ENCODE measurements at places on chromosomes 3 and 15.
A peak's percentile ranks its signal among the peaks of the same experiment; 100 is the strongest.

GRCh38 chr15:49424954-49425353 lies 1.9 kb downstream of the FGF7 start:
- no peak for DNase-seq
- no peaks in the 10 kb centered on the region for H3K36me3 ChIP-seq
- H3K27me3 ChIP-seq, result no peaks in the 10 kb centered on the region
- no peaks in the 10 kb centered on the region for H3K4me1 ChIP-seq
- no peak overlapping the region for H3K27ac ChIP-seq
- H3K4me3 ChIP-seq, result no peak overlapping the region

DNA sequence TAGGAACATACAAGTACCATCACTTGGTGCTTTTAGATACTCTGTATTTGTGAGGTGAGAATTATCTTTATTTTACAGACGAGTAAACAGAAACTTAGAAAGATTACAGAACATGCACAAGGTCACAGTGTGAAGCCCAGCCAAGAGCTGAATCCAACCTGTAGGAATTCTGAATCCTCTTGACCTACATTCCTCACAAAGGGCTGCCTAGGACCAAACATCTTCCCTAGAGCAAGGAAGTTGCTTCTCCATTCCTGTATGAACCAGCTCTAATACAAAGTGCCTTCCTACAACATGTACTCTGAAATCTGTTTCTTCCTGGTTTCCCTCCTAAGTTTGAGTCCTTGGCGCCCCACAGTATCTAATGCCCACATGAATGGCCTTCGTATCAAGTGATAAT lies 2.9 kb downstream of the HDGFL3 start:
- no peaks in the 10 kb centered on the region for H3K27me3 ChIP-seq
- no peak overlapping the region for H3K4me3 ChIP-seq
- no peaks in the 10 kb centered on the region for H3K36me3 ChIP-seq
- peaks cover 22% of the 10 kb centered on the region for H3K4me1 ChIP-seq

- peaks cover 2% of the 10 kb centered on the region for H3K36me3 ChIP-seq
- no peak overlapping the region for H3K4me3 ChIP-seq
- H3K4me1 ChIP-seq, result no peaks in the 10 kb centered on the region
- DNase-seq, result no peak
These were observed 36.8 kb downstream of the FNDC3B start for GRCh38 chr3:172076212-172076611.

- no peaks in the 10 kb centered on the region for H3K27me3 ChIP-seq
- no peaks in the 10 kb centered on the region for H3K36me3 ChIP-seq
- no peak overlapping the region for H3K4me3 ChIP-seq
These were observed 9.1 kb upstream of the RPL35A start for GRCh38 chr3:197940745-197941384.

DNA sequence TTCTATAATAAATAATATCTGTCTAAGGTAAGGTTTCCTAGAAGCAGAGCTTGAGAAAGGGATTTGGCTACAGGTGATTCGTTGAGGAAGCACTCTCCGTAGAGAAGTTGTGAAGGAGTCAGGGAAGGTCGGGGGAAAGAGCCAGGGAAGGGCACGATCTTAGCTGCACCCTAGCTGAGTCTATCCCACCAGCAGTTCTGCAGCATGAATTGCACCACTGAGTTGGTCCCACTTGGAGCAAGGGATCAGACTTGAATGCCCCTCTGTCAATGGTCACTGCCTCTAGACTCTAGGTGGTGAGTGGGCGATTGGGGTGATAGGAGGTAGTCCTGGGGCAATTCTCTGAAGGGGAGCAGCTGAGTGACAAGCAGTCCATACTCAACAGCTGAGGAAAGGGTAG lies 13.5 kb downstream of the TMC3 start:
- no peaks in the 10 kb centered on the region for H3K4me1 ChIP-seq
- H3K4me3 ChIP-seq, result no peak overlapping the region
- peaks cover 8% of the 10 kb centered on the region for H3K27me3 ChIP-seq
- no peak for DNase-seq

DNA sequence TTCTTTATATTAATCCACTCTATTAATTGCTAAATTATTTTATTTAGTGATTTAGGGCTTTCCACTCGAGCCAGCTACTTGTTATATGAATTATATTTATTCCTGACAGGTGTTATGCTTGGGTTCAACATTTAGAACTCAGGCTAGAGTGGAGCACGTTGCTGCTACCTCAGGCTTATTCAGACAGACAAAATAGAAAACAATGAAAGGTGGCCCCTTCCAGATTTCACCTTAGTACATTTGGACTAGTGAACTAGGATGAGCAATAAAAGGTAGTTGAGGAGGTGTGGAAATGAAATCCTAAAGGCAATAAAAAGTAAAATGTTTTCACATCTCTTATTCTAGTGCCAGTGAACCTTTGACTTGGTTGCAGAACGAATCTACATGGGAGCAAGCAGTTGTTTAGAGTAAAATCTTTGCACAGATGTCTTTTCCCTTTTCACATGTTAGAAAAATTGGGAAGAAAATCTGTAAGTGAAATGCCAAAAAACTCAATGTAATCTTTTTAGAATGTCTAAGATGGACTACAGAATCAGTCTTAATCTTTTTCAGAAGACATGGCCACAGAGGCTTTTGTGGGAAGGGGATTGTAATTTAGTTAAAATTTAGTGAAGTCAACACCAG lies 63.8 kb downstream of the AKAP13 start:
- no peak for DNase-seq
- H3K27me3 ChIP-seq, result no peaks in the 10 kb centered on the region
- H3K36me3 ChIP-seq, result no peaks in the 10 kb centered on the region
- H3K4me1 ChIP-seq, result peaks cover 34% of the 10 kb centered on the region

DNA sequence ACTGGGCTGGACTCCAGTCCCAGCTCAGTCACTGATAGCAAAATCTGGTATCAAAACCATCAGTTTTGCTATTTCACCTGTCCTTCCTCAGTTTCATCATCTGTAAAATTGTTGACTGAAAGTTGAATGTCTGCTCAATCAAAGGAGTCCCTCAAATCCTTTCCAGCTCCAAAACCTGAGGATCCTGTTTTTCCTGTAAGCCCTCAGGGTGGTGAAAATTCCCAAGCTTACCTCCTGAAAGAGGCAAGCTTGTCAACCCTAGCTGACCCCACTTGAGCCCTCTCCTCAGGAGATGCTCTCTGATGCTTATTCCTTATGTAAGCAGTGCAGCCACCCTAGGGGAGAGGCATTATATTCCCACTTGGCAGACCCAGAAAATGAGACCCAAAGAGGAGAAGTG lies 82.6 kb downstream of the HMG20A start:
- H3K4me3 ChIP-seq, result no peak overlapping the region
- H3K4me1 ChIP-seq, result peaks cover 39% of the 10 kb centered on the region
- H3K27ac ChIP-seq, result no peak overlapping the region
- no peak for DNase-seq

GRCh38 chr3:27666272-27666671 lies 55.9 kb downstream of the EOMES start:
- H3K27ac ChIP-seq, result no peak overlapping the region
- H3K36me3 ChIP-seq, result no peaks in the 10 kb centered on the region
- no peak overlapping the region for H3K4me3 ChIP-seq
- H3K4me1 ChIP-seq, result no peaks in the 10 kb centered on the region

- no peaks in the 10 kb centered on the region for H3K36me3 ChIP-seq
- no peak overlapping the region for H3K4me3 ChIP-seq
- peaks cover 10% of the 10 kb centered on the region for H3K4me1 ChIP-seq
- no peaks in the 10 kb centered on the region for H3K27me3 ChIP-seq
- no peak for DNase-seq
These were observed 195.6 kb downstream of the TCF12 start for GRCh38 chr15:57114070-57114469.

GRCh38 chr3:83968356-83968755 lies 990.4 kb upstream of the CADM2 start:
- no peaks in the 10 kb centered on the region for H3K4me1 ChIP-seq
- no peak overlapping the region for H3K4me3 ChIP-seq
- no peak overlapping the region for H3K27ac ChIP-seq
- no peaks in the 10 kb centered on the region for H3K27me3 ChIP-seq
- H3K36me3 ChIP-seq, result no peaks in the 10 kb centered on the region
- DNase-seq, result no peak

GRCh38 chr3:16433701-16434151 lies 79.8 kb downstream of the RFTN1 start:
- H3K27me3 ChIP-seq, result no peaks in the 10 kb centered on the region
- no peaks in the 10 kb centered on the region for H3K4me1 ChIP-seq
- no peaks in the 10 kb centered on the region for H3K36me3 ChIP-seq
- no peak overlapping the region for H3K27ac ChIP-seq
- DNase-seq, result no peak
- H3K4me3 ChIP-seq, result no peak overlapping the region

- DNase-seq, result no peak
- H3K27ac ChIP-seq, result no peak overlapping the region
- H3K36me3 ChIP-seq, result no peaks in the 10 kb centered on the region
- H3K27me3 ChIP-seq, result no peaks in the 10 kb centered on the region
These were observed 138.5 kb upstream of the ABI3BP start for GRCh38 chr3:101131767-101132166.

DNA sequence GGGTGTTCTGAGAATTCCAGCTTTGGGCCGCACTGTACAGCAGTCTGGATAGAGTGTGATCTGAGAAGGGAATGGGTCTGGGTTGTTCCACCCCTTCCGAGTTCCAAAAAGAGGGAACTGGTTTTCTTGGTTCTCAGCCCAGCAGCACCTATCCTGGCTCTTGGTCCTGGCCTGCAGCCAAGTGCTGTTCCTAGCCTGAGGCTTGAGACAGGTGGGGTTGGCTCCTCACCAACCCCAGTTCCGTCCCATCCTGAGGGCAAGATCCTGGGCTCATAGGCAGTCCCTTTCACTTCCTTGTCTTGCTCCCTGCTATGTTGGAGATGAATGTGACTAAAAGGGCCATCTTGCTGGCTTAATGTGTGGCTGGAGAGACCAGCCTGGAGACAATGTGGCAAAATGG lies 15.2 kb downstream of the IVD start:
- peaks cover 17% of the 10 kb centered on the region for H3K4me1 ChIP-seq
- no peak overlapping the region for H3K27ac ChIP-seq
- H3K4me3 ChIP-seq, result no peak overlapping the region
- peaks cover 3% of the 10 kb centered on the region for H3K36me3 ChIP-seq

DNA sequence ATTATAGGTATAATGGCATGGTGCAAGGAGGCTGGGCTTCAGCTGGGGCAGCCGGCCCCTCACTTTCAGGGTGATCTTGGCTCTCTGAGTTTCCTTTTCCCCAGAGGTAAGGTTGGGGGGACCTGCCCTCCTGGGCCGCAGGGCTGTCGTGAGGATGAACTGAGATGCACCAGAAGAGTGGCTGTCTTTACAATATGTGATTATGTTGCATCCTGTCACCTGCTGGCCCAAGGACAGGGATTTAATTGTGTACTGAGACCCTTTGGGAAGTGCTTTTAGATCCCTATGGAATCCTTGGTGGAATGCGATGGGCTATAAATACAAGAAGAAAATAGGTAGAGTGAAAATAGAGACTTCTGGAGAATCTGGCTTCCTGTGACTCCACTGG lies 22.1 kb downstream of the ANAPC13 start:
- peaks cover 6% of the 10 kb centered on the region for H3K4me1 ChIP-seq
- no peaks in the 10 kb centered on the region for H3K27me3 ChIP-seq
- no peaks in the 10 kb centered on the region for H3K36me3 ChIP-seq
- no peak overlapping the region for H3K4me3 ChIP-seq

- no peaks in the 10 kb centered on the region for H3K27me3 ChIP-seq
- H3K27ac ChIP-seq, result no peak overlapping the region
These were observed 756.7 kb downstream of the NR2F2 start for GRCh38 chr15:97087006-97087741.

DNA sequence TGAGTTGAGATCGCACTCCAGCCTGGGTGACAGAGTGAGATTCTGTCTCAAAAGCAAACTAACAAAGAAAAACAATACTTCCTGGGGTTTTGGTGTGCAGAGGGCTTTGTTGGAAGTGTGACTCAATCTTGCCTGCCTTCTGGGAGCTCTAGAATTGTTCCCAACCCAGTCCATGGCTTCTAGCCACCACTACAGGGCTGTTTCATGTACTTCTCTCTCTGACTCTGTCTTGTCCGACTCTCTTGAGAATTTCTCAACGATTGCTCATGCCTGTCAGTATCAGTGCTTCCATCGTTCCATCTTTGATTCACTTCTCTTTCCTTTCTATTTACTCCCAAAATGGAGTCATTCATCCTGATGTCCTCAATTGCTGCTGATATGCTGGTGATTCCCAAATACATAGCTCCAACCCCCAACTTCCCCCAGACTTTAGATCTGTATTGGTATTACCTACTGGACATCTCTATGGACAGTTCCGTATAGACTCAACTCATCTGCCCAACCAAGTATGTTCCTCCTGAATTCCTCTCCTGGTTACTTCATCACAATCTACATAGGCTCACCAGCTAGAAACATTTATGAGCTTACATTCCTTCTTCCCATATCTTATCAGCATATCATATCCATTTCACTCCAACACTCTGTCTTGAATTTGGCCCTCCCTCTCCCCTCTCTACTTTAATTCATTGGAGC lies 1.8 kb upstream of the AP2M1 start:
- peaks cover 34% of the 10 kb centered on the region for H3K36me3 ChIP-seq
- peaks cover 37% of the 10 kb centered on the region for H3K4me1 ChIP-seq
- no peak for DNase-seq
- no peak overlapping the region for H3K27ac ChIP-seq

- no peak overlapping the region for H3K27ac ChIP-seq
- no peak for DNase-seq
- H3K27me3 ChIP-seq, result no peaks in the 10 kb centered on the region
- no peaks in the 10 kb centered on the region for H3K4me1 ChIP-seq
- no peaks in the 10 kb centered on the region for H3K36me3 ChIP-seq
- no peak overlapping the region for H3K4me3 ChIP-seq
These were observed 12.9 kb downstream of the GABRB3 start for GRCh38 chr15:26759986-26760385.

GRCh38 chr3:170911051-170911450 lies 2.6 kb upstream of the EIF5A2 start:
- H3K4me1 ChIP-seq, result peaks cover 15% of the 10 kb centered on the region
- no peak overlapping the region for H3K4me3 ChIP-seq
- H3K27me3 ChIP-seq, result no peaks in the 10 kb centered on the region
- no peak overlapping the region for H3K27ac ChIP-seq
- no peaks in the 10 kb centered on the region for H3K36me3 ChIP-seq
- DNase-seq, result no peak

DNA sequence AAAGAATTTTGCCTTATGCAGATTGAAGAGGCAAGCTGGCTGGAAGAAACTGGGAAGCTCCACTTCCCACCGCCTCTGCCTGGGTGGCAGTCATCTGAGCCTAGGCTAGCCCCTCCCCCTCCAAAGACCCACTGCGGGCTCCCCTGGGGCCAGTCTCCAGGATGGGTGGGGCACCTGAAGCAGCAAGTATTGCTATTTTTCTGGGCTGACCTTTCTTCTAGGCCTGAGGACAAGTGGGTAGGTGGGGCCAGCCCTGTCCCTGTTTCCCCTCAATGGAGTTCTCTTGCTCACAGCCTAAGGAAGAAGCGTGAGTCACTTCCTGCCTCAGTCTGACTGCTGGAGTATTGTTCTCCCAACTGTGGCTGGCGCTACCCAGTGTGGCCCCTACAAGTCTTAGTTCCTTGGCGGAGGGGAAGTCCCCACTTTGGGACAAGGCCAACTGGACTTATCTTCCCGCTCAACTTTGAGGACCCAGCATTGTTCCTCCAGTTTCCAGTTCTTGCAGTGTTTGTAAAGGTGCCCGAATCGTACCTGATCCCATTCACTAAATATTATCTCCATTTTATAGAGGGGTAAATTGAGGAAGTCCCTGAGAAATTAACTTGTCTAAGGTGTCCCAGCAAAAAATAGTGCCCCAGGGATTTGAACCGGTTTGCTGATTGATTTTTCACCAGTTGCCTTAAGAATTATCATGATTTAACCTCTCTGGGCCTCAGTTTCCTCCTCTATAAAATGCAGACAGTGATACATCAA lies 1.4 kb downstream of the FURIN start:
- no peaks in the 10 kb centered on the region for H3K27me3 ChIP-seq
- H3K4me1 ChIP-seq, result peaks cover 49% of the 10 kb centered on the region
- no peaks in the 10 kb centered on the region for H3K36me3 ChIP-seq
- peak overlapping the region; percentile 92 for H3K27ac ChIP-seq
- DNase-seq, result peak; percentile 92

GRCh38 chr15:99430881-99431401 lies 134.8 kb upstream of the MEF2A start:
- H3K4me3 ChIP-seq, result no peak overlapping the region
- DNase-seq, result no peak
- no peak overlapping the region for H3K27ac ChIP-seq
- no peaks in the 10 kb centered on the region for H3K27me3 ChIP-seq

Data from keratinocyte (primary cell).